GM23338 (cell line): ENCODE measurements at places on chromosomes 11 and 22. TPM values are rescaled to one million over a fixed set of nuclear protein-coding genes. Genes with fewer than 3 reads are reported as not detected.
A peak's percentile ranks its signal among the peaks of the same experiment; 100 is the strongest.

DNA sequence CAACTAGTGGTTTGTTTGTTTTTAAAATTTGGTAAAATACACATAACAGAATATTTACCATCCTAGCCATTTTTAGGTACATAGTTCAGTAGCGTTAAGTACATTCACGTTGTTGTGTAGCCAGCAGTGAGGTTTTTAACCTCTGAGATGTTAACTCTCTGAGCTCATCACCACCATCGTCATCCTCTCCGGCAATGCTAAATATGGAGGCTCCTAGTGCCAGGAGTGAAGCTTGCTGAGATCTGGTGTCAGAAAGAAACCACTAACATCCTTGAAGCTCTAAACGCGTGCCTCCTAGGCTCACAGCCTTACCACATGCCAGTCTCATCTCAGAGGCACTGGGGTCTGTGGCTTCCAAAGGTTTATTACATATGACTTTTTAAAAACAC is 330.2 kb upstream of the B3GAT1 start:
- no peak overlapping the region for H3K4me3 ChIP-seq
- DNase-seq: no peak
- H3K27me3 ChIP-seq: no peaks in the 10 kb centered on the region
- no peaks in the 10 kb centered on the region for H3K36me3 ChIP-seq
- no peak overlapping the region for H3K27ac ChIP-seq

DNA sequence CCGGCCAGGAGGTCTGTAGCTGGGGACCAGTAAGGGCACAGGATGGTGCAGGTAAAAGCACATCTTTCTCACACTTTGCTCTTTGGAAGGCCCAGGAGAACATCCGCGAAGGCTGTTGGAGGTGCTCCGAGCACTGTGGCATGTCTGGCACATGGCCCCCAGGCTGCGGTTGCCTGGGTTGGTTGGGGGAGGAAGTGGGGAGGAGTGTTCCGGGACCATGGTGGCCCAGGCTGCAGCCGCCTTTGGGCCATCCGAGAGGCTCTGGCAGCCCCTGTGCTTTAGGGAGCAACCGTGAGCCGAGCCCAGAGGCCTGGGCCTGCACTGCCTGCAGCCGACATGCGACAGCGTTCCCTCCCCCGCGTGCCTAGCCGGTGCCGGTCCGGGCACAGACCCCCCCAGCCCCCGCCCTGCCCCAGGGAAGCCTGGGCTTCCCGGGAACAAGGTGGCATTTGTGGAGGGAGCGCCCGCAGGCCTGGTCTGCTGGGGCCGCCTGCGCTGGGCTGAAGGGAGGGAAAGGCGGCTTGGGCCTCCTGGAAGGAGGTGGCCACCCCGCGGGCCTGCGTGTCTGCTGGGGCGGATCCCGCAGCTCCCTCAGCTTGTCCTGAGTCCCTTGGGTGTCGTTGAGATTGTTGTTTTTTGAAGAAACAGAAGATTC is 57.9 kb downstream of the GRAMD4 start:
- H3K36me3 ChIP-seq: no peaks in the 10 kb centered on the region
- DNase-seq: no peak
- no peaks in the 10 kb centered on the region for H3K4me1 ChIP-seq
- no peak overlapping the region for H3K4me3 ChIP-seq

The NECTIN1 gene
- 18.7 and 19.9 TPM in 2 replicates for polyA plus RNA-seq

The DERL3 gene
- polyA plus RNA-seq: 16.6 and 19.5 TPM in 2 replicates

- H3K4me1 ChIP-seq: no peaks in the 10 kb centered on the region
- no peak for DNase-seq
- no peaks in the 10 kb centered on the region for H3K27me3 ChIP-seq
- no peak overlapping the region for H3K4me3 ChIP-seq
- no peaks in the 10 kb centered on the region for H3K36me3 ChIP-seq
Measured at GRCh38 chr11:35304386-35304775, 115.0 kb downstream of the SLC1A2 start.

DNA sequence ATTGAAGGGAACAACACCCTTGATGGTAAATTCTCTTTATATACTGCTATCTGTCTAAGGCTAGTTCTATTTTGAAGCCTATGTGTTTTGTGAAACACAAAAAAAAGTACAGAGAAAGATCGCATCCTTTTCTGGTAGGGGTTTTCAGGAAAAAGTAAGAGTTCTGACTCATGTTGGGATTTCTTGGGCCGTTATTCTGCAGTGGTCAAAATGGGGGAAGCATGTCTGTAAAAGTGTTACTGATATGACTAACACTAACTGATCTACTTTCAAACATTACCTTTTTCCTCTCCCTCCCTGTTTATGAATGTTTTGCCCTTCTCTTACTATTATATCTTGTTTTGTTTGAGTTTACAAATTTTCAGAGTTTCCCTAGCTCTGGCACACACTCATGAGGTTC is 53.9 kb downstream of the CTNND1 start:
- no peak overlapping the region for H3K27ac ChIP-seq
- H3K4me1 ChIP-seq: no peaks in the 10 kb centered on the region
- H3K27me3 ChIP-seq: no peaks in the 10 kb centered on the region
- peaks cover 56% of the 10 kb centered on the region for H3K36me3 ChIP-seq

The TRIM49D2 gene
- not detected in 2 replicates for polyA plus RNA-seq

- H3K4me3 ChIP-seq: no peak overlapping the region
- no peak overlapping the region for H3K27ac ChIP-seq
- no peak for DNase-seq
- peaks cover 81% of the 10 kb centered on the region for H3K36me3 ChIP-seq
Measured at GRCh38 chr22:41883400-41883799, 31.5 kb downstream of the SHISA8 start.

The ZP1 gene
- polyA plus RNA-seq: not detected in 2 replicates

The PAX6 gene
- 0.24 and 0.45 TPM in 2 replicates for polyA plus RNA-seq

DNA sequence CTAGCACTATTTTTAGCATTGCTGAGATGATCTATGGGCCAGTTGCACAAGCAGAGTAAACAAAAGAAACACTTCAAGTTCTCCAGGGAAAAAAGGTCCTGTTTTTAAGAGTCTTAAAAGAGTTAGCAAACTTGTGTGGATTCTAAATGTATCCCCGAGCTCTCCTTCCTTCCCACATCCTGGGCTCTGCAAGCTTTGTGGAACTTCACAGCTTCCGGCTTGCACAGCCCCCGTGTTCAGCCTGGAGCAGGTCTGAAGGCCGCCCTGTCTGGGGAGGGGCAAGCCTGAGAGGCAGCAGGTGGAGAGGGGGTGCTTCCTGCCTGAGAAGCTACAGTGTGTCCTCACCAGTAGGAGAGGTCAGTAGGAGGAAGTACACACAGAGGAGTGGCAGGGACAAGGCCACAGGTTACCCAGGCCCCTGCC is 35.1 kb upstream of the SUSD2 start:
- peak overlapping the region; percentile 94 for H3K27ac ChIP-seq
- peaks cover 24% of the 10 kb centered on the region for H3K4me1 ChIP-seq
- no peaks in the 10 kb centered on the region for H3K36me3 ChIP-seq
- no peaks in the 10 kb centered on the region for H3K27me3 ChIP-seq

DNA sequence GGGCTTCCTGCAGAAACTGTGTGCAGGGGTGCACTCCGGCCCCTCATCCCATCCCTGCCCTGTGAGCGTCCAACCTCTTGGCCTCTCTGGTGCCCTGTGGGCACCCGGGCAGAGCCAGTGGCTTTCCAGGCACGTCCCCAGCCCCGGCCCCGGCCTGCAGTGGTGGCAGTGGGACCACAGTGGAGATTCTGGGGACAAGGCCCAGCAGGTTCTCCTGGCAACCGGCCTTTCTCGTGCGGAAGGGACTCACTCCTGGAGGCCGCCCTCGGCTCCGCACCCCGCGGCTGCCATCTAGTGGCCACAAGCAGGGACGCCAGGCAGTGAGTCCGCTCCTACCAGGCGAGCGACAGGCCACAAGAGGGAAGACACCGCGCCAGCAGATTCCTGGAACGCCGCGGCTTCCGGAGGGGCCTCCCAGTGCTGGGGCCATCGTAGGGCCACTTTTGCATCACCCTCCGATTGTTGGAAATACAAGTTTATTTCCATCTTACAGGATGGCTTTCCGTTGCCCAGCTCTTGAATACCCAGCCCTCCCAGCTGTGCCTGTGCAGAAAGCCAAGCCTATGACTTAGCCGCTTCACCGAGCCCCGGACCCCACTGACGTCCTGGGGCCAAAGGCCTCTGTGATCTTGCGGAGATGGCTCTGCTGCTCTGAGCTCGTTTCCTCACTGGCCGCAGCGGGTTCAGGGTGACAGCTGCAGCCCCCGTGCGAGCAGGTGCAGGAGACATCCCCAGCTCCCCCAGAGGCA is 357.3 kb downstream of the CTTN start:
- no peaks in the 10 kb centered on the region; the same call in 1 of the 2 replicates for H3K36me3 ChIP-seq
- DNase-seq: peak; percentile 89
- H3K4me3 ChIP-seq: no peak overlapping the region
- H3K27ac ChIP-seq: peak overlapping the region; percentile 83
- H3K4me1 ChIP-seq: peaks cover 5% of the 10 kb centered on the region; the same call in 1 of the 2 replicates
- H3K27me3 ChIP-seq: no peaks in the 10 kb centered on the region

The DLG2 gene
- polyA plus RNA-seq: 13.0 and 21.5 TPM in 2 replicates

- no peak overlapping the region for H3K4me3 ChIP-seq
- H3K27me3 ChIP-seq: no peaks in the 10 kb centered on the region
- no peaks in the 10 kb centered on the region for H3K36me3 ChIP-seq
- no peak overlapping the region for H3K27ac ChIP-seq
Measured at GRCh38 chr11:116424615-116425261, 348.0 kb downstream of the BUD13 start.

DNA sequence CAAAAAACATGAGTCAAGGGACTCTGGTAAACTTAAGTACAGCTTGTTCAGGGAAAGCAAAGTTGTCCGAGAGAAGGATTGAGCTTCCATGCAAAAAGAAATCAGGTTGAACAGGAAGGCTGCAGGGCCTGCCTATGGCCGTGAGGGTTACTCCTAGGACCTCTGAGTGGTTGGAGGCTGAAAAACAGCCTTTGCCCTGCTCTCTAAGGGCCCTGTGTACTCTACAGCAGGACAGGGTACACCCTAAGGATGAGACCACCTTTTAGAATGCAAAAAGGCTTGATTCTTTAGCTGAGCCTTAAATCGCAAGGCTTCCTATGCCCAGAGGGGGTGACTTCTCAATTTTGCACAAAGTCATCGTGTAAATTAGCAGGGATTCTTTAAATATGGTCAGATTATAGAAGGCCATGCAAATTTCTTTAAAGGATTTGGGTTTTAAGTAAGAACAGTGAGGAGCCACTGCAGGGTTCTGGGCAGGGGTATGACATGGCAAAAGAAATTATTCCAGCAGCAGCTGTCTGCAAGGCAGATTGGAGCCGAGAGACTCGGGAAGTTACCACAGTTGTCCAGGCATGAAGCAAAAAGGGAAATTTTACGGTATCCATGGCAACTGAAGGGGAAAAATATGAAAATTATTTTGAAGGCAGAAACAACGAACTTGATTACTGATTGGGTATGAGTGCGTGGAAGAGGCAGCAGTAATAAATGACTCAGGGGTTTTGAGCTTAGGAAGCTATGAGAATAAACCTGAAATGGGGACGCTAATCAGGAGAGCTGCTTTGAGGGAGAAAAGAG is 91.8 kb downstream of the FAM76B start:
- no peaks in the 10 kb centered on the region for H3K27me3 ChIP-seq
- no peaks in the 10 kb centered on the region for H3K36me3 ChIP-seq
- peaks cover 10% of the 10 kb centered on the region; the same call in 1 of the 2 replicates for H3K4me1 ChIP-seq
- DNase-seq: no peak

DNA sequence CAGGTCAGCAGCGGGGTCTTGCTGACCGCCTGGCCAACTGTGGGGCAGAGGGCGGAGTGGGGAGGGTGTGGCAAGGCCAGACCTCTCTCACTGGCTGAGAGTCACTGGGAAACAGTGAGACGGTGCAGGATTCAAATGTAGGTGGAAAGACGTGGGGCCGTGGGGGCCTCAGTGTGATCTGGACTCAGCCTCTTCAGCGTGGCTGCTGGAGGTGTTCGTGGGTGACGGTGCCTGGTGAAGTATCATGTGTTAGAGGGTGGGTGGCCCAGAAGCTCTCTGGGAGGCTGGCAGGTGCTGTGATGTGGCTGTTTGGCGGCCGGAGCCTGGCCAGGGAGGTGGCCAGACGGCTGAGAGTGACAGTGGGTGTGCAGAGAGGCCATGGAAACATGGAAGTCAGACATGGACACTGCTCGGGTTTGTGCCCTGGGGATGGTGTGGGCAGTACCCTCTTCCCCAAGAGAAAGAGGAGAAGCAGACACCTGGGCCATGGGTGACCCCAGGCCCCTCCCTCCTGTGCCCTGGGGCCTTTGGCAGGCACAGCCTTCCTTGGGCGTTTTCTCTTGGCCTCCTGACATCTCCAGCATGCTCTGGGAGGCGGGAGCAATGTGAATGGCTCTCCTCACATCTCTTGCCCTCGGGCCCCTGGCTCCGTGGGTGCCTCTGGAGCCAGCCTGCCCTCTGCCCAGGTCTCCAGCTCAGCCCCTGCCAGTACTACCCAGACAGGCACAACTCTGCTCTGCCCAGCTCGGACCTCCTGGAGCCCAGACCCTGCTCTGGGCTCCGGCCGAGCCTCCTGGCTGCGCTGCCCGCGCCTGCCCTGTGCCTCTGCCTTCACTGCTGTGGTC is 10.1 kb upstream of the ACR start:
- no peak for DNase-seq
- H3K27me3 ChIP-seq: peaks cover 49% of the 10 kb centered on the region
- H3K36me3 ChIP-seq: no peaks in the 10 kb centered on the region
- no peak overlapping the region for H3K4me3 ChIP-seq
